Sciatic nerve (tissue), 2 donors: ENCODE measurements at places on chromosomes 2 and 18.

GRCh38 chr2:54699665-54700064 lies 23.8 kb upstream of the EML6 start:
- DNase-seq = no peak

DNA sequence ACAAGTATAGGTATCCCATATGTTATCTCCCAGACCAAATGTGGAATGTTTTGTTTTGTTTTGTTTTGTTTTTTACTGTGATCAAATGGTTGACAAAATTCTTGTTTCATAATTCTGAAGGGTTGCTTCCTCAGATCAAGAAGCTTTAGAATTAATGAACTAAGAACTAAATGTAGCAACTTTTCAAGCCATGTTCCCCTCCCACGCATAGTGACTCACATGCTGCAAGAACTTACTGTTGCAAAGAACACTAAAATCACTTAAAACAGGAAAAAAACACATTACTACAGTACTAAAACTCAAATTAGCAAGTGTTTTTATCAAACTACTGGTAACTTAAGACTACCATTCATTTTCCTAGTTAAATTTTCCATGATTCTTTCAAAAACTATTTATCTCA lies 30.6 kb downstream of the HNRNPLL start:
- DNase-seq = no peak

- DNase-seq = peak; percentile 99
These were observed at the start of gene SRSF7 for GRCh38 chr2:38750891-38751595. TSS of gene SRSF7 (minus strand) at chr2:38751361. CDS start at chr2:38751256, 105 bp downstream.

- no peak for DNase-seq
These were observed 103.3 kb downstream of the TMEFF2 start for GRCh38 chr2:192091476-192091875.

DNA sequence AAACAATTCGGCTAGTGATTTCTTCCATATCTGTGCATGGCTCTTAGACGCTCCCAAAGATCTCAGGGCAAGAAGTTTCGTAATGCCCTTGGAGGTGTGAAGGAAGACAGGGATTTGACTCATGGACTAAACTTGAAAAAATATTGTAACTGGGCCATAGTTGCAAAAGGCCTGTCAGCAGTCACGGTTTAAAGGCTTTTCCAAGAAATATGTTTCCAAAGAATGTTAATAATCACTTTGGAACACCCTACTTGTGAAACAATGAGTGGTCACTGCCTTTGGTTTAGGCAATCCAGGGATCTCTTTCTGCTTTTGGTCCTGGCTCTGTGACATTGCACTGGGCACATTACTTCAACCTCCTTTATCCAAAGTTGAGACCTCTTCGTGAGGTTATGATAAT lies 102.5 kb upstream of the RASGRP3 start:
- no peak for DNase-seq

DNA sequence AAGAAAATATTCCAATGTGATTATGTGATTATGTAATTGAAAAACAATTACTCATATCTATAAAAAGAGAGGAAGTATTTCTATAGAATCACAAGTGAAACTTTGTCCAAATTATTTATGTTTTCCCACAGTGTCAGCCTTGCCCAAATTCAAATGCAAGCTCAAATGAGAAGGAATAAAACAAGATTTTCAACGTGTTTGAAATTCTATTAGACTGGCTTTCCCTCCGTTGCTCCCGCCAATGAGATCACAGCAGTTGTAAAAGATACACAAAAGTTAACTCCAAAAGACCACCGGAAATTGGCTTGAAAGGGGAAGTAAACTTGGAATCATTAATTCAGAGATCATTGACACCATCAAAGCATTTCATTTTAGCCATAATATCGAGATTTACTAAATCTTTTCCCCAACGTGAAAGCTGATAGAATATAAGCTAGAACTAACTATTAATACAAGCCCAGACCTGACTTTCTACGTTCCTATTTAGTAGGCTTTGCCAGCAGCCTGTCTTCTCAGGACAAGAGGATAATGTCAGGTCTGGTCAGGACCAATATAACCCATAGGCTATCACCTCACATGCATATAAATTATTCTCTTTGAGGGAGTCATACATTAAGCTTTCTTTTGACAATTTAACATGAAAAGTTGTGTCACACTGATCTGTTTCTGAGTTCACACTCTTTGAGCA lies 222.6 kb upstream of the CHAC2 start:
- no peak for DNase-seq

DNA sequence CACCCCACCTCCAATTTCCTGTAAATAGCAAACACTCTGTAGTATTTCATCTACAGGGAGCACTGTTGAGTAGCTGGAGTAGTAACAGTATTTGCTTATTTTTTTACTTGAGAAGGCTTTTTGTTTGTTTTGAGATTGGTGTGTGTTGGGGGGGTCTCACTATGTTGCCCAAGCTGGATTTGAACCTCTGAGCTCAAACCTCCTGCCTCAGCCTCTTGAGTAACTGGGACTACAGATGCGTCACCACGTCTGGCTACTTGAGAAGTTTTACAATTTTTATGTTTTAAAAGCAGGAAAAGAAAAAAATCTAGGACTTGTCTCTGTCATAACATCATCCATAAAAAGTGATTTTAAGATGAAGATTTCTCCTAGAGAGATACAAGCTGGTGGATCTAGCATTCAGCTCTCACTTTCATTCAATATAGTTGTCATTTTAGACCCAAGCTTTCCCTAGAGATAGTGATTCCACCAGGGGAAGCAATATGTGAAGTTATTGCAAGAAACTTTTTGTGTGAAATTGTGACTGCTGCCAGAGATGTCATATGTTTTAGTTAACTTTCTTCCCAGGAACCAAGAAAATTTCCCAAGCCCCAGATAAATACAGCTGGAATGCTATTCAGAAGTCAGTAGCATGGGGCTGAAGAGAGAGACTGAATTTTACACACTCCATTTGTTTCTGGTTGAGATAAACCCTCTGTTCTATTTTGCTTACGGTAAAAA lies 60.2 kb upstream of the MAP4K3 start:
- no peak for DNase-seq

- peak; percentile 52 for DNase-seq
These were observed 163.0 kb downstream of the SEPTIN10 start for GRCh38 chr2:109450574-109451273.

DNA sequence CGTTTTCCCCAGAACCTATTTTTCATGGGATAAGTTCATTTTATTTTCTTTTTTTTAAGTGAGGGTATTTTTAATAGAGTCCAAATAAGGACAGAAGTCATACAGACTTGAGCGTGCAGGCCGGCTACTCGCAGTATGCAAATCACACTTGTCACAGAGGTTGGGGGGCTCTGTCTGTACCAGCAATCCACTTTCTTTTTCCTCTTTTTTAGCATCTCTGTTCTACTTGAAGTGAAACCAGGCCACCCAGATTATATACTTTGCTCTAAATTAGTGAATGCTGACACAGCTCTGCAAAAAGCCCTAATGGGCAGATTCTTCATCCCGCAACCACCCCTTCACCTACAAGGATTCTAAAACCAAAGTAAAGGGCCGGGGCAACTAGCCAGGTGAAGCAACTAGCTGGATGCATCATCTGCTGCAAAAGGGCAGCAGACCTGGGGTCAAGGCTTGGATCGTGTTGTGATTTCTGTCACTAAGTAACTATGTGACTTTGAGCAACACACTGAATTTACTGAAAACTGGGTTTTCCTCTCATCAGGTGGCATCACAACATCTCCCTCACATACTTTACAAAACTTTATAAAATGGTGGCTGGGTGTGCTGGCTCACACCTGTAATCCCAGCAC lies 18.4 kb downstream of the KDSR start:
- DNase-seq = no peak

DNA sequence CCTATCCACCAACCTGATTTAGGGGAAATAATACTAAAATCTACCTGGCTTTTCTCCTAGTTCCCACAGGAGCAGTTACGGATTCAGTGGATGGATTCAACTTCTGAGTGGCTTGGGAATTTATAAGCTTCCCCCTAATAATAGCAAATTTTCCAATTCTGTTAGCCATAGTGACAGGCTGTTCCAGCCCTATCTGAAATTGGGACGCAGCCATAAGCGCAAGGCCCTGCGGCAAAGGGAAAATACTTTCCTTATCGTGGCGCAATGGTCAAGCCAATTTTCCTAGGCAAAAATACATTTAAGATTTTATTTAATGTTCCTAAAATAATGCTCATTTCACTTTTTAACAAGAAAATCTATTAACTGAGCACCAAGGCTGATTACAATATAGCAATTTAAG lies 49.7 kb downstream of the CDH2 start:
- DNase-seq = no peak

- no peak for DNase-seq
These were observed 19.6 kb downstream of the MSH2 start for GRCh38 chr2:47422560-47422959.

DNA sequence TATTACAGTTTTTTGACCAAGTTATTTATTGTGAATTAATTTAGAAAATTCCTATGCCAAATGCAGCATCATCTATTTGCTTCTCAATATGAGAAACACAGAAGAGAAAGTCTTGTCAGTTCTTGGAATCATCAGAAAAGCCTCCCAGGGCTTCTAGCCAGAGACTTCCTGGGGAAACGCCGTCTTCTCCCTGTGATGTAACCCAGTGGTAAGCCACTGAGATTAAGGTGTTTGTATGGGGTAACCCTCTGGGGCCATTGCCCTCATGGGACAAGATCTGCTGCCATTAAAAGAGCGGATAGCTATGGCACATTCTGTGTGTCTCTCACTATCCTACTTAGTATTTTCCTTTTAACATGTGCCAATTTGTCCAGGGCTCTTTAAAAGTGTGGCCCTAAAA lies 28.0 kb downstream of the ANKRD29 start:
- no peak for DNase-seq

DNA sequence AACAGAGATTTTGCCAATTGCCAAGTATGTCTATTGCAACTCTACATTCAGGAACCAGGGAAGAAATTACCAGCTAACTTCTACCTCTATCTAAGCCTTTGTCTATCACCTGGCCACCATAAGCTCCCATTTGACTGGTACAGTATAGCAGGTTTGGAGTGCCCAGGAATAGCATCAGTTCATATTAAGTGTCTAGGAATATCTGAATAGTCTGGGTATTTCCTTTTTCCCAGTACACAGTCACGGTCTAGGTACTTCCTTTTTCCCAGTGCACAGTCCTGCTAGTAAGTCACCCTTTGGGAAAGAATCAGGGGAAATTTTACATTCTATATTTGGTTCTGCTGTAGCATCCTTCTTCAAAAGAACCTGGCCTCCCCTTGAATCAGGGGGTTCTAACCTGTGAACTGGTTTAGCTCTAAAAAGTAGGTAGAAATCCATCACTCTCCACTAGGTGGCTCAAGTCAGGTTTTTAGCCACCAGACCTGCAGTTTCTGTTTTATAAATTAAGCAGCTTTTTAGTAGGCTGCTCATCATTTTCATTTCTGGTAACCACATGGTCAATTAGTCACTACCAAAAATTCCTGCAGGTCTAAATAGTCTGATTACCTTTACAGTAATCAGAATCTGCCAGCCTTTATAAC lies 49.3 kb upstream of the DNAJC10 start:
- no peak for DNase-seq

DNA sequence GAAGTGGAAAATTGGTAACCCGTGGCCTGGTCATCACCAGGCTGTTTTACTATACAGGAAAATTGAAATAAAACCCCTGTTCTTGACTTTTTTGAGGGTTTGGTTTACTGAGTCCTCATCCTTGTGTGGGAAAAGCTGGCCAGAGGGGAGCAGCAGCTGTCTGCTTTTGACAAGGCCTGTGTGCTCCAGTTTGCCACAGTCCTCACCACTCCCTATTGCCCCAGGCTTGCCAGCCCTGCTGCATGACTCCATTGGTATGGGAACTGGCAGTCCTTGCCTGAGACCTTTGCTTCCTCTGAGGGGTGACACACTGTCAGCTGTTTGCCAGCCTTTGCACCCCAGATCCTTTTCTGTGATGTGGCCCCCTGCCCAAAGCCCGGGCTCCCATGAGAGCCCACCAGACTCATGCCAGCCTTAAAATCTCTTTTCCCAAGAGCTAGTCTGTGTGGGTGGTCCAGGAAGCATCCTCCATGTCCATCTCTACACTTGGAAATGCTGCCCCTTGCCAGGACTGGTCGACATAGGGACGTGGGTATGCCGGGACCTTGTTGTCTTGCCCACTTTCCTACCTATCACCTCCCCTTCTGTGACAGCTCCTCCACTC lies 39.0 kb downstream of the GLI2 start:
- no peak for DNase-seq

DNA sequence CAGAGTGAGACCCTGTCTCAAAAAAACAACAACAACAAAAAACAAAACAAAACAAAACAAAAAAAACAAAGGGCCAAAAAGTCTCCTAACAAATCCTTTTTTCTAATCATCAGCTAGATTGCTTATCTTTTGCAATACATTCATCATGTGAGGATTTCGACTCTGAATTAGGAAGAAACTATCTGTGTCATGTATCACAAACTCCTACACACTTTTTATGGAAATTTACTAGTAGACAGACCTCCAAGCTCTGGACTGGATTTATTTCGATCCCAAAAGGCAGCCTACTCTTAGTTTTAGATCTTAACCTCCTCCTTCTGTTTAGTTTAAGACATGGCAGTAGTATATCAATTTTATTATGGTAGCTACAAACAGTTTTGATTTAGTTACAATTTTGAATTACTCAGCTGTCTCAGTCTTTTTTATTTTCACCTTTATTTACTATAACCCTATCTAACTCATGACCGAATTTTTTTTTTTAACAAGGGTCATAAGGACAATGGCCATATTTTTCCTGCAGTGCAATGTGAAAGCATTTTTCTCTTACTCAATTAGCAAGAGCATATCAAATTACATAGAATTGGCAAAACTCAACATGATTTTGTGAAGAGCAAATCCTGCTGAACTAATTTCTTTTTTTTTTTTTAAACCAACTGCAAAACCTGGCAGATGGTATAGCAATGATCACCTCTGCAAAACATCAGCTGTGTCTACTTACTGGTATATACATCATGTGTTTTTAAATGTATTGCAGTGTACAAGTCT lies 10.7 kb upstream of the CCDC88A start:
- no peak for DNase-seq

GRCh38 chr2:136236019-136236418 lies 118.1 kb upstream of the CXCR4 start:
- no peak for DNase-seq

DNA sequence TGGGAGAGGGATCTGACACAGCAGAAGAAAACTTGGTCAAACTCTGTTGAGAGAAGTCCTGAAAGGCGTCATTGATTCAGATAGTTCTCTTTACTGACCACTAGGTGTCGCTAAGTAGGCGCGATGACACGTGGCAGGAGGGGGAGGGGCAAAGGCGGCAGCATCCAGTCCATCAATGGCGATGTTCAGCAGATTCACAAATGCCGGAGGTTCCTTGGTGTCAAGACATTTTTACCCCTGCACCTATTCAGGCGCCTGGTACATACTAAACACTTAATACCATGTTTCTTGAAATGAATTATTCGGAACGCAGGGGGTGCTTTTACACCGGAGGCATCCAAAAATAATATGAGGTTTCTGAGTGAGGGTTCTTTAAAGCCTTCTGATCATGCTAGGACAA lies 3.0 kb upstream of the PLEK start:
- peak; percentile 82 for DNase-seq
